ENCODE measurements at places on chromosomes 13 and 19.

DNA sequence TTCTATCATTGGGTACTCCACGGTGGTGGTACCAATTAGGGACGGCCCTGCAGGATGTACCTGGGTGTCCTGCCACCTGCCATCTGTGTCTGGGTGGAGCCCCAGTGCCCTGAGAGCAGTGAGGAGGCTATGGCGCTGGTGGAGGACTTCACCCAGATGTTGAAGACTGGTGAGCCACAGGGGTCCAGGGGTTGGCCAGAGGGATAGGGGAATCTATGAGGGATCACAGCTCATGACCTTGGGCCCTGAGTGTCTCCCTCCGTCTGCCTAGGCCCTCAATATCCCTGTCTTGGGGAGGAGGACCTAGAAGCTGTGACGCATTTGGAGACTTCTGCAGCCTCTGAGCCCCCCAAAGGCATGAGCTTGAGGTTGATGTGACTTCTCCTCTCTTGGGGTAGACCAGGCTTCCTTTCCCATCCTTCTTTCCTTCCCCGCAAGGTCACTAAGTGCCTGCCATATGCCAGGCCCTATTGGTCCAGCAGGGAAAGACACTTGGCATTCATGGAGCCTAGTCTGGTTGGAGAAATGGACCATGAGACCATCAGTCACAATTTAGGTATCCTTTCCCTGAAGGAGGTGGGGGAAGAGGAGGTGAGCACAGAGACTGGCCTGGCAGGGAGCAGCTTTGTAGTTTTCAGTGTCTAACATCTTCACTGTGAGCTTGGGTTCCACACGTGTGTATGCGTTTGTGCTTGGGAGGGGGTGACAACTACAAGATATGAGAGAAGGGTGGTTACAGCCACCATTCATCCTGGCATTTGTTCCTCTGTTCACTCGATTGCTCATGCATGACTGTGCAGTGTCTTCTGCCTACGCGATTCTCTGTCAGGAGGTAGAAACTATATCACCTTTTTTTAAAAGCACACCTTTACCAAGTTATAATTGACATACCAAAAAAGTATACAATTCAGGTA is 5.1 kb upstream of the MZF1 start:
- no peak for DNase-seq

DNA sequence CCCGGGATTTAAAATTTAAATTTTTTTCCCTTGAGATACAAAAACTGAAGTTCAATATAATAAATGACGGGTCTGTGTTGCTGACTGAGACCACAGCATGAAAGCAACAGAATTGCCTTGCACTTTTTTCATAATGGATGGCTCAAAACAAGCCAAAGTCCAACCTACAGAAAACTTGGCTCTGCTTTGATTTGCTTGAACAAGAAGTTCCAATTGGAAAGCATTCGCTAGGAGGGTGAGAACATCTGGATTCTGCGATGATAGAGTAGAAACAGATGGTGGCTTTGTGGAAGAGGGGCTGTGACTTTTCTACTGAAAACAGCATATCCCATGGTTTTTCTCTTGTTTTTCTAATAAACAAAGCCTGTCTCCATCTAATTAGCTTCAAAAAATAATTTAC is 46.4 kb downstream of the THSD1 start:
- DNase-seq: no peak

DNA sequence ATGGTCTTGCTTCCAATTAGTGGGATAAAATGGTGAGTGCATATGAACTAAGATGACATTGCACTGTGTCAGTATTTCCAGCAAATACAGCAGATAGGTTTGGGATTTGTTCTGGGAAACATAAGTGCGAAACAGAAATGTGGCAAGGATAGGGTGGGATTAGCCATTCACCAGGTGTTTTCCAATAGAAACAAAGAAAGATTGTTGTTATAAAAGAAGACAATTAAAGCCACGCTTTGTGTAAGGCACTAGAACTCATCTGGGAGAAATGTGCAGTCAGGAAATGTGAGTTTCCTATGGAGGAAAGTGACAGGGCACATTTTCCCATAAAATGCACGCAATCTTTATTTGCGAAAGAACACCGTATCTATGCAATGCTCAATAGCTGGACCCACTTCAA is 1547.8 kb downstream of the EFNB2 start:
- DNase-seq: no peak

DNA sequence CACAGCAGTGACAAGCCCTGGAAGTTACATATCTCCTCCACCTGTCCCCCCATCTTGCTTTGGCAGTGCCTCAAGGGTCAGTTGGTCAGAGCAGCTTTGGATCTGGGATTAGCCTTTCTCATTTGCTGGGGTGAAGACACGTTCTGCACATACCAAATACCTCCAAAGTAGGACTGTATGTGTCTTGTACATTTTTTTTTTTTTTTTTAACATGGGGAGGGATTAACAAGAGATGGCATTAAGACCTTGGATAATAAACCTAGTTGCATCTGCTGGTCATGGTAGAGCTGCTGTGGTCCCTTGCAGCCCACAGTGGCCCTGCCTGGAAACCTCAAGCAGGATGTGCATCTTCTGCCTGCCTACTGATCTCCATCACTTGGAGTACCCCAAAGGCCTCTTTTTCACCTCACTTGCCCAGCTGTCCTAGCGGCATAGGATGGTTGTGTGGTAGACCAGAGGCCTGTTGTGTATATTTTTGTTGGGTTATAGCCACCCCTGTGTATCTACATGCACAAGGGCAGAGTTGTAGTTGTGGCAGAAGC is 2.5 kb downstream of the RPS19 start:
- no peak for DNase-seq

- no peak for DNase-seq
Measured at GRCh38 chr13:52760077-52760476, 20.5 kb upstream of the CNMD start.

- peak; percentile 18 for DNase-seq
Measured at GRCh38 chr19:17576758-17577456, 21.5 kb downstream of the COLGALT1 start.

DNA sequence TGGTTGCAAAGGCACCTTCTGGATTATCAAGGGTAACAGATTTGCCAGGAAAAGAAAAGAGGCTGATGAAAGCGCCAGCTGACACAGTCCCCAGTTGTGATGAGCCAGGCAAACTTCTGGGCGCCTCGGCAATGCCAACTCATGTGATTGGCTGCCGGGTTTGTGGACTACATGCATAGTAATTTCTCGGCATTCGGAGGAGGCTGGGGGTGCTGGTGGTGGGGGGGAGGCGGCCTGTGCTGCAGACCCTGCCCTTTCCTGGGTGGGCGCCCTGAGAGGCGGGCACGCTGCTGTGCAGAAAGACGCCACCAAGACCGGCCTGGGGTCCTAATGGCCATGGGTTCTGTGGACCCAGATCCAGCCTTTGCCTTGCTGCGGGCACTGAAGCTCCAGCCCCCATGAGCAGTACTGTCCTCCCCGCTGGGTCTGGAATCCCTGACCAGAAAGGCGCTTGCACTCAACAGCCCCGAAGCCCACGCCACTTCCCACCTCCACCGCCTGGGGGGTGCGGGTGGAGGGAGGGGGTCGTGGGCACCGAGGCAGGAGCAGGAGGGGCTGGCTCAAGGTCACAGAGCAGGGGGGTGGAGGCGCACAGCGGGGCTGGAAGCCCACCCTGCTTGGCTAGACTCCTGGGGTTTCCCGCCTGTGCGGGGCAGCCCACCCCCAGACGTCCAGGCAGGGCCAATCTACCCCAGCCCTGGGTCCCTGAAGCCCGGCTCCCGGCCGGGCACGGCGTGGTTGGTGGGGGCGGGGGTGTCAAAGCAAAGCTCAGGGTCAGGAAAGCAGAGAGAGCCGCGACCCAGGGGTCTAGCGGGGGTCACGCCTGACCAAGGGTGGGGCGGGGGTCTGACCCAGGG is 1.0 kb downstream of the DIRAS1 start:
- no peak for DNase-seq

GRCh38 chr13:60226507-60226906 is 62.8 kb upstream of the DIAPH3 start:
- no peak for DNase-seq

- no peak for DNase-seq
Measured at GRCh38 chr13:94595001-94595949, 677 bp downstream of the TGDS start.

DNA sequence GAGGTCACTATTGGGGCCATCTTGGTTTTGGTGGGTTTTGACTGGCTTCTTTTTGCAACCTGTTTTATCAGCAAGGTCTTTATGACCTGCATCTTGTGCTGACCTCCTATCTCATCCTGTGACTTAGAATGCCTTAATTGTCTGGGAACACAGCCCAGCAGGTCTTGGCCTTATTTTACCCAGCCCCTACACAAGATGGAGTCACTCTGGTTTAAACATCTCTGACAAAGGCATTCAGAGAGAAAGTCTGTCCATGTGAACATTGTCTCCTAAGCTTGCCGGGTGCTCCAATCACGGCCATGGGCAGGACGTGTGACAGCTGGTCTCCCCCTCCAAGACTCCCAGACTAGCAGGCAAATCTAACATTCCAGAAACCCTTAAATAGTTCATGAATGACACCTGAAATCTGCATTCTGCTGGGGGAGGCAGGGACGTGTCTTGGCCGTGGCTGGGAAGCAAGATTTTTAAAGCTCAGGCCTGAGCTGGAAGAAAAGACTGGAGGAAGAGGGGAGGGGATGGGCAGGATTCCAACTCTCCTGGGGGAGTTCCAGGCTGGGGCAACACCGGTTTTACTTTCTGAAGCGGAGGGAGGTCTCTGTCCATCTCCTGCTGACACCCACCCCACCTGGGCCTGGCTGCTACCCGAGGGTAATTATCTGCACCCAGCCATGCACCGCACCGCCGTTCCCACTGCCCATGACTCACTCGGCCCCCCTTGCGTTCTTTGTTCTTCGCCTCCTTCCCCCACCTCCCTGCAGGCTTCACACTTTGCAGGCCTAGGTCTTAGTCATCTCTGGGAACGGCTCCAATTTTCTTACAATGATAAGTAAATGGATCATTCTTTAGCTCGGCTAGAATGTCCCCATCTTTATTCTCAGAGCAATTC is 11.6 kb upstream of the OR1M1 start:
- DNase-seq: no peak

GRCh38 chr19:1417145-1417544 is 9.8 kb downstream of the DAZAP1 start:
- no peak for DNase-seq

DNA sequence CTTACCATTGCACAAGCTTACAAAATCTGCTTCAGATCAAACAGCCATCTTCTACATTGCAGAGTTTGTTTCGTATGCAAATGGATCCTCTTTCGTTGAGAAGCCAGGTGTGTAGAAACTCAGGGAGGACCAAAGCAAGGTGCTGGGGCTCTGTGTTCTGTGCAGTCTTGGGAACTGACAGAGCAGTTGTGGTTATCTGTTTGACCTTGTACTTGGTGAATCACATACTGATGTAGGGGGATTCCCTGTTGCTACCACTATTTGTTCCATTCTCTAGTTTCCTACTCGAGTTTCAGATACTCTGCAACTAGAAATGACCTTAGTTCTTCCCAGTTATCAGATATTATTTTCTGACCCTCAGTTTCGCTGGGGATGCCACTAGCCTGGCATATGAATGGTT is 95.2 kb upstream of the CLDN10 start:
- no peak for DNase-seq

- DNase-seq: no peak
Measured at GRCh38 chr19:42397263-42398166, 7.4 kb upstream of the CNFN start.

DNA sequence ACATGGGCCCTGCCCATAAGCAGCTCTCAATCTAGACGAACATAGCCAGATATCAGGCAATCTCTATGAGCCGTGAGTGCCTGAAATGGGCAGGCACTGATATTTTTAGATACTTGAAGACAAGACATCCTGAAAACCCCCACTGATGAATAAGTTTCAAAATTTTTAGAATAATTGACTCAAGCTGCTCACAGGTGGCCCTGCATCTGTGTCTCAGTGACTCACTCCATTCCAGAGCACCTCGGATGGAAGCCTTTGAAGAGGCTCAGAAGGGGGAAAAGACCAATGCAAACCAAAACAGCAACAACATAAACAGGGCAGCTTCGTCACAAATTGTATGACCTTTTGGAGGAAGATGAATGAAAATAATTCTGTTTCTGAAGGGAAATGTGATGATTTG is 42.8 kb upstream of the SLC46A3 start:
- DNase-seq: no peak

DNA sequence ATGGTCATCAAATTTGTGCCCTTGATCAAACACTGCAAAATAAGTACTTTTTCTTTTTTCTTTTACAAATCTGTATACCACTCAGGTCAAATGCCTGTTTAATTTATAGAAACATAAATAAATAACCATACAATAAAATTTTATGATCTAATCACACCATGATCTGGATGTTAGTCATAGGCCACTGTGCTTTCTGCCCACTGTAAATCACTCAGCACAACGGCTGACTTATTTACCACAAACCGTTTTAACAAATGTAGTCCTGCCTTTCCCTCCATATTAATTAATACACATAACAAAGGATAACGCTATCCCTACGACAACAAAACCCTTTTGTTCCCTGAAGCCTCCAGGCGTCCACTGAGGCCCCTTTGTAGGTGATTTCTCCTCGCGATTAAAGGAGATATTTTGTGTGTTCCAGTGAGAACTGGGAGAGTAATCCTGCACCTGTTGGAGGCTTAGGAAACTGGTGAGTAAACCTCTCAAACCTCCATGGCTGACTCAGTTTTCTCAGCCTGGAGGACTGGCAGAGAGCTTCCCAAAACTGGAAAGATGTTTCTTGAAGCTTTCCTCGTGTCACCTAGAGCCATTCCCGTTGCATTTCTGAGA is 477.1 kb upstream of the SGCG start:
- DNase-seq: no peak

- no peak for DNase-seq
Measured at GRCh38 chr19:33948651-33949335, 152.1 kb downstream of the KCTD15 start.

DNA sequence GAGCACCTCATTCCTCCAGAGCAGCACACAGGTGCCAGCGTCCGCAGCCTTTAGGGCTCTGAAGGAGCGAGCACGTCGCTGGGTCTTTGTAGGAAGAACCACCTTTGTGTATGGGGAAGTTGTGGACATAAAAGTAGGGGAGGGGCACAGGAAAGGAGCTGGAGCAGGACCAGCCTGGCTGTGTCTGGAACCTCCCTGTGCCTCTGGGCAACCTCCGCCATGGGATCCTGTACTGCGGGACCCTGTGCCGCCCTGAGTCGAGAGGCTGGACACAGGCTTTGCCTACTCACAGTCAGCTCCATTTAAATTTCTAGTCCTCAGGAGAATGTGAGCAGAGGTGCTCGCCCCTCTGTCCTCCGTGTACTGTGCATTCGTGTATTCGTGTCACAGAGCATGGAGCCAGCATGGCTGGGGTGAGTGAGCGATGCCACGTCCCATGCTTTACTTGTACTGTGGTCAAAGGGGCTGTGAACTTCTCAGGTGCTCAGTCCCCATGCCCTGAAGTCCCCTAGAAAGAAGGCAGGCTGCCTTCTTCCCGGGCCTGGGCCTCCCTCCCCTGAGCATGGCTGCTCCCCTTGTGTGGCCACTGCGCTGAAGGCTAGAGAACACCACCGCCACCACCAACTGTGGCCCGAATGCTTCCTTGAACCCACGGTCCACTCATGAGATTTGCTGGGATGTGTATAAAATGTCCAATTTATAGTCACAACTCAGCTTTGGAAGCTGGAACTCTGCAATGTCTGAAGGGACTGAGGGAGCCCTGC is 99.9 kb downstream of the TEX29 start:
- no peak for DNase-seq

- no peak for DNase-seq
Measured at GRCh38 chr19:53782698-53783097, 41.4 kb downstream of the NLRP12 start.

- DNase-seq: no peak
Measured at GRCh38 chr19:45595814-45596213, 6.2 kb downstream of the GPR4 start.

- DNase-seq: no peak
Measured at GRCh38 chr13:30255696-30256095, 51.7 kb downstream of the KATNAL1 start.

Measured in NCI-H187 (cell line).